NCI-H526 treated with DMSO at 0.1 percent for 48 hours (cell line): ENCODE measurements at places on chromosomes 1 and 21.

GRCh38 chr1:14939527-14940284 lies 213.8 kb upstream of the TMEM51 start:
- no peak for DNase-seq

- DNase-seq = no peak
Observed at GRCh38 chr1:12143631-12144155, 23.1 kb upstream of the TNFRSF1B start.

GRCh38 chr1:234185438-234185837 lies 187.8 kb upstream of the COA6 start:
- DNase-seq = no peak

- no peak for DNase-seq
Observed at GRCh38 chr1:68516066-68516465, 19.2 kb upstream of the DEPDC1 start.

GRCh38 chr1:190258003-190258402 lies 219.7 kb downstream of the BRINP3 start:
- DNase-seq = no peak

- DNase-seq = no peak
Observed at GRCh38 chr1:227797144-227797543, 18.3 kb upstream of the PRSS38 start.

- DNase-seq = no peak
Observed at GRCh38 chr1:207818971-207819451, 67.2 kb downstream of the CD46 start.
